ENCODE measurements at places on chromosomes 3 and 15.
A peak's percentile ranks its signal among the peaks of the same experiment; 100 is the strongest.

GRCh38 chr3:23312866-23313265 is 109.7 kb downstream of the UBE2E2 start:
- no peak for DNase-seq

DNA sequence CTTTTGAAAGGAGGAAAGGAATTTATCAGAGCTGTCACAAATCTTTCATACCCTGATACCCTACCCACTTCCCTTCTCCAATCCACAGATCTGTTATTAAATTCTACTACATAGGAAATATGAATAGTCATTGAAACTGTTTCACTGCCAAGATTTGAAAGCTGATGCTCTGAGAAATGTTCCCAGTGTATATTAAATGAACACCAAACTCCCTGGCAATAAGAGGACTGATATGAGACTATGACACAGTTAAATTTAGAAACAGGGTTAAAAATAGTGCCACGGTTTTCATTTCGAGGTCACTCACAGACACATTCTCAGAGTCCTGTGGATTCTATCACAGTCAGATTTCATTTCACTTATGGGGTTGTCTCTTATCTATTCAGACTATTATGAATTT is 27.2 kb upstream of the GBE1 start:
- DNase-seq, result no peak

DNA sequence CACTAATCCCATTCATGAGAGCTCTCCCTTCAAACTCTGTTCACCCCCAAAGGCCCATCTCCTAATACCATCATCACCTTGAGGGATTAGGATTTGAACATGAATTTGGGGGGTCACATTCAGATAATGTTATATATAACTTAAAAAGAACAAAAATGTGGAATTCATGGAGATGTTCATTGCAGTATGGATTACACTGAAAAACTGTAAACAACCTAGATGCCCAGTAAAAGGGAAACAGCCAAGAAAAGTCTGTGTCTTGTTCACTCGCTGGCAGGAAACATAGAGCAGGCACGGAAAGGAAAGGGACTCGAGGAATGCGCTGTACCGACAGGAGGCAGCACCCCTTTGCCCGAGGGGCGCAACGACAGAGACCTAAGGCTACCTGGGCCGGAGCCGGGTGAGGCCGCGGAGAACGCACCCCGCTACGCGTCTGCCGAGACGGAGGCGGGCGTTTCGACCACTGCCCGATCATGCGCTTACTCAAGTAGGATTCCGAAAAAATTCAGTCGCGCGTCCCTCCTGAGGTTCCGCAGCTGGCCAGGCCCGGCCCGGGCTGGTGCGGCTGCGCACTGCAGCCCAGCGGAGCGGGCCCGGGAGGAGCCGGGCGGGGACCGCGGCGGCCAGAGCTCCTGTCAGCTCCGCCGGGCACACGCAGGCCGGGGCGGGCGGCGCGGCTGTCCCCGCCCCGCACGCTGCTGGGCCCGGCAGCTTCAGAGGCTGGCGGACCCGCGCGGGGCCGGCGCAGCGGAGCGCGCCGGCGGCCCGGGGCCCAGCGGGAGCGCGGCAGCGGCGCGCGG is 862 bp upstream of the MAN2A2 start:
- peak; percentile 93 for DNase-seq

DNA sequence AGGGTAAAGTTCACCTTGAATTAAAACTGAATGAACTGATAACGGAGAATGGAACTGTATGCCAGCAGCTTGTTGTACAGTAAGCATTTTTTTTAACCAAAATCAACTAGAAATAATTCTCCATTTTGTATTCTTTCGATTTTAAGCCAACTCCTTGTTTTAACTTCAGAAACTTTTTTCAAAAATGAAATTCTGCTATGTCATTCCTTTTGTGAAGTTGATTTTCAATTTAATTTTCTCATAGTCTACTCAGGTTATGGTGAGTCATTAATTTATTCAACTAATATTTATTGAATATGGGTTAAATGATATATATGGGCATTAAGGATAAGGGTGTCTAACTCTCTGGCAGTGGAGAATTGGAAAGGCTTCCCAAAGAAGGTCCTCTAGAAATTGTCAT is 53.7 kb downstream of the RASA2 start:
- no peak for DNase-seq

- DNase-seq, result no peak
These were observed 19.2 kb downstream of the CHCHD6 start for GRCh38 chr3:126723237-126723636.

DNA sequence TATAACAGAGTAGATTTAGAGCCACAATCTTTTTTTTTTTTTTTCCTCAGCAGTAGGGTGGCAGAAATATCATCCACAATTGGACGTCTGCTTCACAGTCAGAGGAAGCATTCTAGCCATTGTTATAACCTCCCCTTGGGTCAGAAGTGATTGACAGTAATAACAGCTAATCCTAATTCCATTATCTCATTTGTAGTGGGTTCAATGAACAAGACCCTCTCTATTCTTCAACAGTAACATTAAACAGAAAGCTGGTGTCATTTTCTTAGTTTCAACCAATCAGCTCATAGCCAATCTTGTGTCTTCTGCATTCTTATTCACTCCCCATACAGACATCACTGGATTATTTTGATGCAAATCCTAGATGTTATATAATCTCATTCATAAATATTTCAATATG is 44.6 kb downstream of the QTRT2 start:
- DNase-seq, result peak; percentile 44

All from retina (tissue), 1 donor.